ENCODE measurements at places on chromosomes 16 and 17.

DNA sequence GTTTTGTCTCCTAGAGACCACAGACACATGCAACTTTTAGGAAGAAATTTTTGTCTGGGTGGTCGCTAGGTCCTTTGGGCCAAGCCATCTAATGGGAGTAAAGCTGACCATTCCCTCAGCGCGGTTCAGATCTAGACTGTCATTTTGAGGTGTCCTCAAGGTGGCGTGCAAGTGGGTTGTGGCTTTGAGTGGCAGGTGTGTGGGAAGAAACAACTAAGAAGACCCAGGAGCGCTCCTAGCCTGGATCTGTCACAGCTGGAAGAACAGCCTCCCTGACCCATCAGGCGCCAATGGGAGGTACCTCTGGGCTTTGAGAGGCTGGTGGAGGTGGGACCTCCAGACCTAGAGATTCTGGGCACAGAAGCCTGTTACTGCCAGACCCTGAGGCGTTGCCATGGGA, 645.1 kb downstream of the KCNJ18 start:
- no peak for DNase-seq

GRCh38 chr17:30421592-30421991, 42.9 kb downstream of the CPD start:
- DNase-seq = no peak

DNA sequence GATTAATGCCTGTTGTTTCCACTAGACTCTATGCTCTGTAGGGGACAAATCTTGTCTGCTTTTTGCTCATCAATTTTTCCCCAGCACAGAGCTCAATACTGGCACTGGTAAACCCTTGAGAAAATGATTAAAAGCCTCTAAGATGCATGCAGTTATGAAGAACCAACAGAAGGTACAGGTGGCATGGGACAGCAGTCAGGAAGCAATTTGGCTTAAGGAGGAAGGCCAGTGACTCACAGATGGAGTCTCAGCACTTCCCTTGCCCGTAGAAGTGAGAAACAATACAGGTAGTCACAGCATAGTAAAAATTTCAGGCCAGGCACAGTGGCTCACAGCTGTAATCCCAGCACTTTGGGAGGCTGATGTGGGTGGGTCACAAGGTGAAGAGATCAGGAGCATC, 504.7 kb upstream of the RBFOX1 start:
- no peak for DNase-seq

DNA sequence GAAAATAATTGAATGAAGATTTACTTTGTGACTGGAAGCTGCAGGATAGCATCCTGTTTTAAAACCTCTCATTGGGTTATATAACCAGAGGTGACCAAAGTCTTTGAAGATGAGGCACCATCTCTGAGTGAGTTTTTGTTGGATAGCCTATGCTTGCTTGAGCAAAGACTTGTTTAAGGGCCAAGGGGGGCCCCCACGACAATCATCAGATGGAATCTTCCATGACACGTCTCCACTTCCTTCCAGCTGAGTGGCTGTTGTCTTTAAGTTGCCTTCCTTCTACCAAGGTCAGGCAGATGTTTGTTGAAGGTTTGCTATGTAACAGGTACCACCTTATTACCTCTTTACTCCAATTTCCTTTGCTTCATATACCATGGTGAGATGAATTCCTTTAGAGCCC, 188.8 kb downstream of the PRKCA start:
- no peak for DNase-seq

GRCh38 chr17:79201119-79201518, 126.5 kb downstream of the ENGASE start:
- no peak for DNase-seq

DNA sequence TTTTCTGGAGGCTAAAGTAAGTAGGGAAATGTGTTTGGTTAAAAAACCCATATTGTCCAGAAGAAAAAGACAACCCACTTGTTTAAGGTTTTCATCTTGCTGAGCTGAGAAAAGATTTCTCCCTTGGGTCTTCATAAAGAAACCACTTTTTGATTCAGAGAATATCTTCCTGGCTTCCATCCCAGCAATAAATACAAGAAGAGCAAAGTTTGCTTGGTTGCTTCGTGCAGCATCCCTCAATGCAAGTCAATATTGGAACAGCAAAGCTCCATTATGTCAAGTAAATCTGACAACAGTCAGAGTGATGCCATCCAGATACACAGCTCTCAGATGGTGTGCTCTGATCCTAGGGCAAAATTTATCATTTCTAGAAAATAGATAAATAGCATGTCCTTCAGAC, 118.9 kb upstream of the PIRT start:
- no peak for DNase-seq

DNA sequence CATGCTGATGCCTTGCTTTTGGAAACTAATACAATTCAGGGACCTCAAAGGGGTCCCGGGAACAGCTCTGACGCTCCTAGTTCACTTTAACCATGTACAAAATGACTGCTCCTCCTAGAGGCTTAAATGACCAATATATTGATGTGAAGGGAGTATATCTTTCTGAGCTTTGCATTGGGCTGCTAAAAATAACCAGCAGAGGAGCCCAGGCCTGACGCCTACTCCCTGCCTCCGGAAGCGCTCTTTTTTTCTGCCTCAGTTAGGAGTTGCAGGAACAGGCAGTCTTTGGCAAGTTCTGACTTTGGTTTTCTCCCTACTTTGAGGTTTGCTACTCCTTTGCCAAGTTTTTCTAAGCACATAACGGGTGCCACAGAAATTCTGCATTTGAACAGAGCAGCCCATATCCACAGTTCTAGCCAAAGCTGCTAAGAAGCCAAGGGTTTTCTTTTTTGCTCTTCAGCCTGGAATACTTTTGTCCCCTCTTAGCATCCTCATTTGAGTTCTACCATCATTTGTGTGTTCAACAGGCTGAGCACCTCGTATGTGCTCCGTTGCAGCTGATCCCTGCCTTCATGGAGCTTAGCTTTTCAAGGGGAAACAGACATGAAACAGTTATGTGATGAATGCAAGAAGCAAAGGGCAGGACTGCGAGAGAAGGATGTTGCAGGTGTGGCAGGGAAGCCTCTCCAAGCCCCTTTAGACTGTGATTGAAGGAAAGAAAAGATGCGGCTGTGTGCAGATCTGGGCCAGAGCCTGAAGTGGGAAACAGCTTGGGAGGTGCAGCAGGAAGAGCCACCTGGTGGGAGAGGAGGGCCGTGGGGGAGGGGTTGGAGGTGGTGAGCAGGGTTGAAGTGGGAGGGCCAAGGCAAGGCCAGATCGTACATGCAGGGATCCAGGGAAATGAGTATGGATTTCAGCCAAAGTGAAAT, 2.8 kb upstream of the NAGPA start:
- DNase-seq = no peak
